ENCODE measurements at places on chromosomes 5 and 9. TPM values are rescaled to one million over a fixed set of nuclear protein-coding genes. Genes with fewer than 3 reads are reported as not detected.

The COMMD10 gene
- total RNA-seq = 37.9 TPM

The ARHGEF39 gene
- 34.0 TPM for total RNA-seq

The FCN1 gene
- not detected for total RNA-seq

The IL9 gene
- not detected for total RNA-seq
